T-helper 2 cell treated with Interferon-gamma antibody and Interleukin-4, amounts not matched to agents 5 μg/mL and 100 μg/mL, for 36 hours (primary cell): ENCODE measurements at places on chromosomes 2 and 18.

- no peak for DNase-seq
These were observed 15.8 kb downstream of the TMEM200C start for GRCh38 chr18:5879479-5879882.

DNA sequence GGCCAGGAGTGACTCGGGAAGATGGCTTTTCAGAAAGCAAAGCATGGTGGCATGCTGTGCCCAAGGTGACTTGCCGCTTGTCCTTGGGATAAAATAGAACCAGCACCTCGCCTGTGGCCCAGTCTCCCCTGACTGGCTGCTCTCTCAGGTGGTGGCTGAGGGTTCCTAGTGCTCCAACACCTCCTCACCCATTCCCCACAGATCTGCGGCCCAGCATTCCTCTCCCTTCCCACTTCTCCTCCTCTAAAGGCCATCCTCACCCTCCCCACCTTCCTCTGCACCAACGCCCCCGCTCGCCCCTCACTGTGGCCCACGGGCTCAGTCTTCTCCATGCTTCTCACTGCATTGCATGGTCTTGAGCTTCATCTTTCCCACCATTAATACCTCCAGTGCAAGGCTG, 132.4 kb downstream of the PXDN start:
- DNase-seq: no peak

DNA sequence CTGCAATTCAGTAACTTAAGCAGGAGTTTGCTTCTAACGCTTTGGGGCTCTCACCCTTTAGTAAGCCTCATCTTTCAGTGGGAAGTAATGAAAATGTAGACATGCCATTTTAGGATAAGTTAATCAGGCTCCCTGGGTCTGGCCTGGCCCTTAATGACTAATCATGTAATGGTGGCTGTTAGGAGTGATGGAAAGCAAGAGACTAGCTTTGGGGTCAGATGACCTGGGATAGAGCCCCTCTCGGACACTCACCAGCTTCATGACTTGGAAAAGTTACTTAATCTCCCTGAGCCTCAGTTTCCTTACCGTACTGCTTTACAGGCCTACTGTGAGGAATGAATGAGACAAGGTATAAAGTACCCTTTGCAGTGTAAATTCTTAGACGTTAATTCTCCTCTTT, 194.4 kb downstream of the LPIN1 start:
- DNase-seq: no peak

DNA sequence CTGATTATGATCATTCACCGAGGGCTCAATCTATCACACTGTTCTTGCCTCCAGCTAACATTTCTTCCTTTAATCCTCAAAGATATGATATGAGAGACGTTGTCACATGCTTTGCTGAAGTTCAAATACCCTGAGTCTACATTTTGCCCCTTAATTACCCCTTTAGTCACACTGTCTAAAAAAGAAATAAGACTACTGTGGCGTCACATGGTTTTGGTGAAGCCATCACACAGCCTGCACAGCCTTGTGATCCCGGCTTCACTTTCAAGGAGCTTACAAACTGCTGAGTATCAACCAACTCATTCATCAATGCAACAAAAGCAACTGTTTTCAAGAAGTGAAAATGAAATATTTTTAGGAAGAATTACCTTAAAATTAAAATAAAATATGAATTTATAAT, 31.9 kb upstream of the SOCS6 start:
- no peak for DNase-seq

DNA sequence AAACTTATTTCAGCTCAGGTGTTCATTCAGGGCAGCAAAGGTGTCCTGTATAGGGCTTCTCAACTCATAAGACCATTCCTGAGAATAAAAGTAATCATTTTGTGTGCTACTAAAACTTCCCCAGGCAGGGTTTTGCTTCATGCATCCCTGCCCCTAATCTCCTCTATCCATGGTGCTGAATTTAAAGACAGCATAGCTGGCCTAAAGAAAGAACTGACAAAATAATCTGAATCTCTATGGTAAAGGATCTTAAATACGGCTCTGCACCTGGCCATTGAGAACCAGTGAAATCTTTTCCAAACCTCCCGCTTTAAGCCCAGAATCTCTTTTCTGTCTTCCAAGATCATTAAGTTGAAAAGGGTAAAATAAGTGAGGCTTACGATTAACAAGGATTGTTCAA, 292.1 kb upstream of the KLHL29 start:
- DNase-seq: no peak

DNA sequence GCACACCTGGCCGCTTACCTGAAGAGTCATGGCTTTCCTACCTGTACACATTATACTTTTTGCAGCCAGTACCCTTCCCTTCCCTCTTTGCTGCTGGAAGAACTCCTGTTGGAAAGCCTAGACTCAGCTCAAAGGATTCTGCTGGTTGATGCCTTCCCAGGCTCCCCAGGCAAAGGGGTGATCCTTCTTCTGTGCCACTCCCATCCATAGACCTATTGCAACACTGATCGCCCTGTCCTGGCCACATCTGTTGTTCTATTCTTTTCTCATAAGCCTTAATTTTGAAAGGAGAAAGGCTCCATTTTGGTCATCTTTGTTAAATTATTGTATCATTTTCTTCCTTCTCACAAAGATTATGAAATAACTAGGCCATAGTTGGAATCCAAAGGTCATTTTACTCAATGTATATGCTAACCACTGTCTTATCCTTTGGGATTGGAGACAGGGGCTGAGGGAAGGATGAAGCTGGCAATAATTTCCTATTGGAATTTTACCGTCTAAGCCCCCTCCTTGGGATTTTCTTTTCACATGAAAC, 3.4 kb upstream of the PRKCE start:
- DNase-seq: no peak
